ENCODE measurements at places on chromosomes 7 and 10.
A peak's percentile ranks its signal among the peaks of the same experiment; 100 is the strongest.

DNA sequence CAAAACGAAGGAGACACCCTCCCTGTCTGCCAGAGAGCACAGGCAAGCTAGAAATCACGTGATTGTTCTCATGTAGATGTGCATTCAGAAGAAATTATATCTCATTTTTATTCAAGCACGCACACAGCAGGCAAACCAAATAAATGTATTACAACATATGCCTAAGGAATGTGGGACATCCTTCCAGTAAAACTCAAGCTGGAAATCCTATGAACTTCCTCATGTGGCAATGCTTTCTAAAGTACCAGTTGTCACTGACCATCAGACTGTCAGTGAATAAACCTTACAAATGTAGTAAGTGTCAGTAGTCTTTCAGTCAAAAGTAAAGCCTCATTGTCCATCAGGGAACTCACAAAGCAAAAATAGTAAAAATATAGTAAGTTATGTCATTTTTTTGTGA, 350.1 kb upstream of the POM121L12 start:
- no peak for DNase-seq

DNA sequence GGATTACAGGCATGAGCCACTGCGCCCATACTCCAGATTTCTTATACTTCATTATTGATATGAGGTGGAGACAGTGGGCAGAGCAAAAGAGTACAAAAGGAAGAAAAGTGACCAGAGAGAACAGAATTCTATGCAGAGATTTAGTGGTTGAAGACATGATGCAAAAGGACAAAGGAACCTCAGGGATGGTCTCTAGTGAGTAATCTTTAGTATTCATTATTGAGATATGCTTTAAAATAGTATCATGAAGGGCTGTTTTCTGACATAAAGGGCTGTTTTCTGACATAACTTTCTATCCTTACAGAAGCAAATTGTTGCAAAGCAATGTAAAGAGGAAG, 81.2 kb upstream of the OIT3 start:
- DNase-seq: no peak

DNA sequence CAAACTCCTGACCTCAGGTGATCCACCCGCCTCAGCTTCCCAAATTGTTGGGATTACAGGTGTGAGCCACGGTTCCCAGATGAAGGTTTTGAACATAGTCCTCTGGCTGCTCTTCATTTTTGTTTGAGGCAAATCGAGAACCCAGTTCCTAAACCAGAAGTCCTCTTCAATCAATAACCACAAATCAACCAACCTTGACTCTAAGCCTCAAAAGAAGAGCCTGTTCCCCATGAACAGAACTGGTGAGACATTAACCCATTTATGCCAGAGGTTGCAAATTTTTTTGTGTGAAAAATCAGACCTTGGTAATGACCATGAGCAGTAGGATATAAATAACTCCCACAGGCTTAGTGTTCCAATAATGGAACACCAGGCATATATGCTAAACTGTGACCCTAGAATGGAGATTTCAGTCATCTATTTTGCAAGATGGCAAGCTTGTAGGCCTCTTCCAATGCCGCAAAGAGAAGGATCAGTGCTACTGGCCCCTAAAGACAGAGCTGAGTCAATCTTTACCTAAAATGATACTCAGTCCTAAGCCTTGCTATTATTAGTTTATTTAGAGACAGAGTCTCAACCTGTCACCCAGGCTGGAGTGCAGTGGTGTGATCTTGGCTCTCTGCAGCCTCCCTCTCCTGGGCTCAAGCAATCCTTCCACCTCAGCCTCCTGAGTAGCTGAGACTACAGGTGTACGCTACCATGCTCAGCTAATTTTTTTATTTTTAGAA, 15.9 kb downstream of the KPNA7 start:
- DNase-seq: no peak

DNA sequence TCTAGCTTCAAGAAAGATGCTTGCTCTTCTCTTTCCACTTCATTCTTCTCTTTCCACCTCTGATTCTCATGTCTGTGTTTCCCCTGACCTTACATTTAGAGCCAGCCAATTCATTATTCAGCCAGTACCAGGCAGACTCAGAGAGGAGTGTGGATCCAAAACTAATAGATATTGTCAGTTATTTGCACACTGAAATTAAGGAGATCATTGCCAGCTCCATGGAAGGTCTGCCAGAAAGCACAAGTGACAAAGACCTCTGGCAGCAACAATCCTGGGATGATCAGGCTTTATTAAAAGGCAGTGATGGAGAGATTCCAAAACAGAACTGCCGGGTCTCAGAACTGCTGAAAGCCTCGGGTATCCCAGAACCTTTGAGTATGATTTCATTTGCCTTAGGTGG, 749.4 kb downstream of the XPNPEP1 start:
- DNase-seq: no peak

DNA sequence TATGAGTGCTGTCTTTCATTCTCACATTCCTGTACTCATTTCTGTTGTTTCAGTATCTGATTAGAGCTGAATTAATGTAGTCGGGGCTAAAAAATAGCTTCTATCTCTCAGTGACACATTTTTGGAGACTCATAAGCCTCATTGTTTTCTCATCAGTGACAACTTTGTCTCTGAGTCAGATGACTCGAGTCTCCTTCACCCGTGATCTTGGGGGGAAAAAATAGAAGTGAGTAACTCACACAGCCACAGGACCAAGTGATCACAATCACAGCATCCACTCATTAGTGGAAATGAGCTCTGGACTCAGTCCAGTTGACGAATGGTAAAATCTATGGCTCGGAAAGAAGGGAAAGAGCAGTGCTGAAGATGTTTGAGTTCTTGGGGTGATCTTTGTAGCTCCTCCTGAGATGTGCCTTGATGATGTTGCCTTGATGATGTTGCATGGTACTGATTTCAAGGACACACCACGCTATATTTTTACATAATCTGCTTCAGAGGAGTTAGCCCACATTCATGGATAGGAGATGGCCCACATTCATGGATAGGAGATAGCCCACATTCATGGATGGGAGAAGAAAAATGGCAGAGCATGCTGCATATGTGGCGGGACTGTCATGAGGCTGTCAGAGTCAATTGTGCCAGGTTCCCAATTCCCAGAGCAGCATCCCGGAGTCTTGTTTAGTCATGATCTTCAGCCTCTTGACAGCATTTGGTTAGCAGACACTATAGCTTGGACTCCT, 214.7 kb downstream of the CELF2 start:
- DNase-seq: no peak

GRCh38 chr7:1531979-1532455, 1.5 kb downstream of the MAFK start:
- DNase-seq: no peak

GRCh38 chr10:15813415-15813814, 46.9 kb downstream of the MINDY3 start:
- DNase-seq: no peak

DNA sequence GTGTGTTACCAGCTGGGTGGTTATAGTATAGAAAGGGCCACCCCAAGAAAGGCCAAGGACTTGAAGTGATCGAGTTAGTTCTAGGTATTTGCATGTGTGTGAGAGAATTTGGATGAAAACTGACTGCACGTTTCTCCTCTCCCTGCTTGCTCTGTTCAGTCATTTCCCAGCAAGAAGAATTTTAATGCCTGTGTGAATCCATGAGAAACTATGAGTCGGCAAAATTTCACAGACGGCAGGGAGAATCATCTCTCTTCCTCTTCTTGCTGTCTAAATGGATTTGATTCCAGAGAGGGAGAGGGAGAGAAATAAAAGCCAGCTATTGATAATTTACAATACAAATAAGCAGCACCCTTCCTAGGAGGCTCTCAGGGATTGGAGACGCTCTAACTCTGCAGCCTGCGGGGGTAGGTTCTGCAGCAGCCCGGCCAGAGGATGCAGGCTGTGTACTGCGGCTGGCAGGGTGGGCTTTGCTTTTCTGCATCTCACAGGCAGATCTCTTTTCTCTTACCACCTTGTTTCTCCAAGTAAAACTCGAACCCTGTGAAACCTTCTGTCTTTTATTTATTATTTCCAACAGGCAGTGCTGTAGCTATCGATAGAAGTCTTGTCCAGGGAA, 183.6 kb downstream of the TCF7L2 start:
- no peak for DNase-seq

- DNase-seq: no peak
Observed at GRCh38 chr10:69411476-69411875, 5.2 kb downstream of the TACR2 start.

GRCh38 chr10:86388119-86388704, 21.6 kb upstream of the GRID1 start:
- DNase-seq: no peak

- DNase-seq: no peak
Observed at GRCh38 chr7:50539725-50540124, 25.5 kb downstream of the DDC start.

- no peak for DNase-seq
Observed at GRCh38 chr10:121788717-121789116, 139.1 kb downstream of the ATE1 start.

GRCh38 chr10:23253780-23254179, 61.7 kb downstream of the PTF1A start:
- DNase-seq: no peak

DNA sequence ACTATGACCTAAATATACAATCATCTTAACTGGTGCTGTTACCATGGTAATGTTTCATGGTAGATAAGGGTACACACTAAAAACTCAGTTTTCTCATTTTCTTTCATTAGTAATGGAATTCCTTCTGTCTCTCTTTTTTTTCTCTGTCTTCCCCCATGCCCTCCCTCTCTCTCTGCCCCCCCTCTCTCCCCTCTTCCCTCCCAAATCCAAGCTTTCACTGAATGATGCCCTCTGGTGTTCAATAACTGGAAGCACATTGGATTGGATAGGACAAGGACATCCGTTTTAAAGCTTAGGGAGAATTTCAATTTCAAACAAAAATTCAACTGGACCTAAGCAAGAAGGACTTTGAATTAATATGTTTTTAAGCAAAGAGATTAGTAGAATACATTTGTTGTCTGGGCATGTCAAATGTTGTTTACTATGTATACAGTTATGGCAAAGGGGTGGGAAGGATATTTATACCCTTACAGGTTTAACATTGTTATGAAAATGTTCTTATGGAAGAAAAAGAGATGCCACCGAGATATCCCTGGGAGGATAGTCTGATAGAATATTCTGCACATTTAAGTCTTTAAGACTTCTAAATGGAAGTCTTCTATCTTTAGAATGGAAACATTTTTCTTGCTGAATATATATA, 6.1 kb downstream of the CHRM2 start:
- DNase-seq: no peak

GRCh38 chr10:48554246-48554645, 50.6 kb downstream of the ARHGAP22 start:
- no peak for DNase-seq

DNA sequence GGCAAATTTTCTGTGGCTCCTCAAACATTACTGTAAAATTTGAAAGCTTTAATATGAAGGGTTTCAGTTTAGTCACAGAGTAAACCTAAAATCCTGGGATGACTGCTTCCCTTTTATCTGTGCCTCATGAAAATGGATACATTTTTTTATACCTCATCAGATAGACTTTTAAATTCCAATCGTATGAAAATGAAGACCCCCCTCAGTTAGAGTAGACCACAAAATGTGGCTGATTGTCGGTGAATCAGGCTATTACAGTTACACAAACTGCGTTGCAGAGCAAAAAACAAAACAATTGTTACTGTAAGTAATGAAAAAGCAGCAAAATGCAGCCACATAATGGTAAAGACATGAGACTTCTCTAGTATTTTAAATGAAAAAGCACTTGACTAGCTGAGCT, 296.2 kb downstream of the CNTNAP2 start:
- no peak for DNase-seq

GRCh38 chr7:85186083-85186520, 754 bp downstream of the SEMA3D start:
- DNase-seq: peak; percentile 30

GRCh38 chr7:124908259-124908658, 21.4 kb downstream of the POT1 start:
- no peak for DNase-seq

DNA sequence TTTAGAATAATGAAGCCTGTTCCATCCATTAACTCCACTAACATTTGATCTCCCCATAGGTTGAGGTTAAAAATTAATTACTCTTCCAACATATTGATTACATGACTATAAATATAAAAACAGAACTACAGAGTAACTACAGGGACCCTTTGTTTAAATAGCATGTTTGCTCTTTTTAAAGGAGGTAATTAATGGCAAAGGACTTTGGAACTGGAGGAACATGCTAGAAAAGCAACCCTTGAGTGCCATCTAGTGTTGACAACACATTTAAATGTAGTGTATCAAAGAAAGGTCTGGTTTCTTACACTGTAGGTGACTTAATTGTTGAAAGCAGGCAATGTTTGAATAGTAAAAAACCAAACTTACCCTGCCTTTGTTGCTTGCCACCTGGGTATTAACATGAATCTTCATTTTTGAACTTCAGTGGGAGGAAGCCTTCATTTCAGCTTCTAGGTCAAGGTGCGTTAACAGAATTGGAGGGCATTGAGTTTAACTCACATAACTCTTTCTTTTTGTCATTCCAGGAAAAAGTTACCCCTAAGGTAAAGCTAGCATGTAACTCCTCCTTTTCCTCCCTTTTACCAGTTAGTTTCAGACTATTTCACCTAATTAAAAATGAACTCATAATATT, 52.6 kb upstream of the CAPZA2 start:
- DNase-seq: peak; percentile 59

DNA sequence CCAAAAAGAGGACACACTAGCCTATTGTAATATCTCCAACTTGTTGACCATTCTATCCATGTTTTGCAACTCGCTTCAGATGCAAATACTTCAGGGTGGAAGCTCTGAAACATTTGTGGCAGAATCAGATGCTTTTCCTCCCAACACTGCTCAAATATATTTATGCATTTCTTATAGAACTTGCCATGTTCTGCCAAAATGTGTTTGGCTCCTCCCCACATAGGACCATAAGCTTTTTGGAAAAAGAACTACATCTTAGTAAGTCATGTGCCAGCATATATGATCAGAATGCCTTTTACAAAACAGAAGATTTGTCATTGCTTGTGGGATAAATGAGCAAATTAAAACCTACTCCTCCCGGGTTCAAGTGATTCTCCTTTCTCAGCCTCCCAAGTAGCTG, 484.5 kb downstream of the TNS3 start:
- no peak for DNase-seq

DNA sequence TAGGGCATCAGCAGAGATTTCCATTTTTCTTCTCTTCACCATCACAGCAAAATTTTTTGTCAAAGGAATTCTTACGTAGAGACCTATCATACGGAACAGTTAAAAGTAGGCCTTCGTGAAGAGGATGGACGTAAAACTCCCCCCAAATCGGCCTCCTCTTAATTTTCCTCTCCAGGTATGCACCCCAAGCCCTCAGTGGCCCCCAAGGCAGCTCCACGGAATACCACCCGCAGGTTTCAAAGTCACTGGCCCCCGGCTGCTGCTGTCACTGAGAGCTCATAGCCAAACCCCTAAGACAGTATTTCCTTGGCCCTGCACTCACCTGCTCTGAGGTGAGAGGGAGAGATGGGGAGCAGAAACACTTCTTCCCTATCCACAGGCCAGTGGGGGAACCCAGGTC, 8.8 kb downstream of the PODXL start:
- DNase-seq: no peak

GRCh38 chr10:130787243-130787642, 524.3 kb downstream of the TCERG1L start:
- DNase-seq: no peak

DNA sequence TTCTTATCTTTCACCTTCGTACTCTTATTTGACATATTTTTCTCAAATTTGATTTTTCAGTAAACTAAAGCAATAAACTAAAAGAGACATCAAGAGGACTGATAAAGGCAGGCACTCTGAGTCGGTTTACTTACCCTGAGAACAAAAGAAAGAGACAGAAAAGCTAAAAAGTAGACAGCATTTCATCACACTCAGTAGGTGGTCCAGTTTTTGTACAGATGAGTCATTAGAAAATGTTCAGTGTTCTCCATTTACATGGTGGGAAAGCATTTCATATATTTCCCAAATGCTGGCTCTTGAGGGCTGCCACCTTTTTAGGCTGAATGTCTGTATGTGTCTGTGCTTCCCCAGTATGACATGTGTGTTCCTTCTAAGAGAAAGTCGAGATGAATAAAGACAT, 52.7 kb downstream of the NHLRC2 start:
- no peak for DNase-seq

Data from amniotic stem cell (primary cell).